ENCODE measurements at places on chromosomes 7 and 10. TPM values are rescaled to one million over a fixed set of nuclear protein-coding genes. Genes with fewer than 3 reads are reported as not detected.

DNA sequence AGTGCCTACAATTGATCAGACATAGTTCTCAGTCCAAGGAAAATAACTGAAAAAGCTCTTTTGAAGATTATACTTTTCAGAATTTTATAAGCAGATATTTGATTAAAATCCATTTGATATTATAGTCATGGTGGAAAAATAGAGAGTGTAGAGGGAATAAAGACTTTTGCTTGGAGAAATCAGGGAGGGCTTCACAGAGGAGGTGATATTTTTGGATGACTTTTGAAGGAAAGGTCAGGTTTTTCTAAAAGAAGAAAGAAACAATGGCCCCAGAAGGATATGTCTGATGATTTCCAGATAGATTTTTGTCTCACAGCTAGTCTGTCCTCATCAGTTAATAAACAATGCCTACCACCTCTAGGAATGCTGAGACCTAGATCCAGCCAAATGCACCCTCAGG is 806.3 kb upstream of the CELF2 start:
- H3K27me3 ChIP-seq = no peaks in the 10 kb centered on the region
- no peak overlapping the region for H3K4me3 ChIP-seq
- H3K36me3 ChIP-seq = no peaks in the 10 kb centered on the region
- peaks cover 6% of the 10 kb centered on the region for H3K4me1 ChIP-seq
- no peak overlapping the region for H3K27ac ChIP-seq

- peak; percentile 21 for DNase-seq
- no peaks in the 10 kb centered on the region for H3K27me3 ChIP-seq
- no peaks in the 10 kb centered on the region for H3K36me3 ChIP-seq
- H3K4me1 ChIP-seq = peaks cover 31% of the 10 kb centered on the region
- H3K4me3 ChIP-seq = no peak overlapping the region
- no peak overlapping the region for H3K27ac ChIP-seq
Observed at GRCh38 chr10:79342811-79343561, 4.3 kb upstream of the PPIF start.

DNA sequence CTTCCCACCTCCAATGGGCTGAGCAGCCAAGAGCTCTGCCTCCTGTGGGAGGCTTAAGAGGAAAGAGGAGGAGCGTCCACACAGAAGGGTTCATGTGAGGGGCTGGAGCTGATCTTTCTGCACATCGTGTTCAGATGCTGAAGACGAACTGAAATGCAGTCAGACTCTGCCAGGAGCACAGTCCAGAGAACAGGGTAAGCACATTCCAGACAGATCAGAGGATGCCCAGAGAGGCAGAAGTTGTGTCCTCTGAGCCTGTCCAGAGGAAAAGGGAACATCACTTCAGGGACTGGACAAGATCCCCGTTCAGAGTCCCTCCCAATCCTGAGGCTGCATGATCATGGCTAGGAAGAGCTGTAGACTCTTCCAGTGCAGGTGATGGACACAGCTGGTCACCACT is 72.9 kb downstream of the ITIH5 start:
- H3K4me3 ChIP-seq = no peak overlapping the region
- no peak for DNase-seq
- no peaks in the 10 kb centered on the region for H3K27me3 ChIP-seq
- no peaks in the 10 kb centered on the region for H3K4me1 ChIP-seq

DNA sequence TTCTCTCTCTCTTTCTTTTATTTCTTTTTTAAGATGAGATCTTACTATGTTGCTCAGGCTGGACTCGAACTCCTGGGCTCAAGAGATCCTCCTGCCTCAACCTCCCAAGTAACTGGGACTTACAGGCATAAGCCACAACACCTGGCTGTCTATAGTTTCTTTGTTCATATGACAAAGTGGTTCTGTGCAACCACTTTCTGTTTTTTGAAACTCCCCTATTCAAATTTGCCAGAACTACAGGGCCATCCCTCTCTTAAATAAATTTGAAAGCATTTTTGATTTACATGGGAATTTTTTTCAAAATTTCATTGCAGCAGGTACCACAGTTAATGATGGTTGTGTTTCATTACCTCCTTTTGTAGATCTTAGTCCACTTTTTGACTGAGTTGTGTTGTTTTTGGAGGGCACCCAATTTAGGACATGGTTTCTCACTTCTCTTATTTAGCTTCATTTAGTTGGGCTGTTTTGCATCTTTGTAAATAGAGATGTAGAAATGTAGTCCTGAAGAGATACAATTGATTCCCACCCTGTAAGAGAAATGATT is 119.2 kb downstream of the LRRC4 start:
- DNase-seq = no peak
- H3K4me1 ChIP-seq = peaks cover 13% of the 10 kb centered on the region
- H3K27me3 ChIP-seq = no peaks in the 10 kb centered on the region
- H3K4me3 ChIP-seq = no peak overlapping the region
- no peaks in the 10 kb centered on the region for H3K36me3 ChIP-seq

DNA sequence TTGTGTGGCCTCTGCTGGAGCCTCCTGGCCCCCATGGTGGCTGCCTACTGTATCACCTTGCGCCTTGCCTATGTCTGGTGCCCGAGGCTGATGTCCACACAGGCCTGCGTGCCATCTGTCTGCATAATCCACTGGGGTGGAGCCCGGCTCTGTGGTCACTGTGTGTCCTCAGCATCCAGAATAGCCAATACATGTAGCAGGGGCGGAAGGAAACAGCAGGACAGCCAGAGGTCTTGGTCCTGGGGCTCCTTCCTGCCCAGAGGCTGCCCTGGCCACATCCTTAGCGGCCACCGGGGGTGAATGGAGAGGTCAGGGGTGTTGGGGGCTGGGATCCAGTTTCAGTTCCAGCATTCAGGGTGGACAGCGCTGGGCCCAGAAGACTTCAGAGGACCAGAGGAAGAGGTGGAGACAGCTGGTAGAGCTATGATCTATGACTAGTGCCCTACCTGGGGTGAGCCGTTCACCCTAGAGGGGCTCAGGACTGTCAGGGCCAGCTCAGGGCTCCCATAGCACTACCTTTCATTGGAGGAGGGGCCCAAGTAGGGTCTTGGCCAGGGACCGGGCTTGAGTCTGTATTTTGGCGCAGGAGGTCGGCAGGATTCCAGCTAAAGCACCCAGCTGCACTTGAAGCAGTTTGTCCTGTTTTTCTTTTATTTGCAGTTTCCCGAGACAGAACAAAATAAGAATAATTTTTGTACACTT is 15.9 kb downstream of the YKT6 start:
- no peak overlapping the region for H3K27ac ChIP-seq
- H3K27me3 ChIP-seq = no peaks in the 10 kb centered on the region
- peaks cover 10% of the 10 kb centered on the region for H3K36me3 ChIP-seq
- no peak overlapping the region for H3K4me3 ChIP-seq
- no peak for DNase-seq
- peaks cover 16% of the 10 kb centered on the region for H3K4me1 ChIP-seq

- no peaks in the 10 kb centered on the region for H3K27me3 ChIP-seq
- H3K27ac ChIP-seq = no peak overlapping the region
- H3K4me3 ChIP-seq = no peak overlapping the region
- H3K36me3 ChIP-seq = no peaks in the 10 kb centered on the region
- H3K4me1 ChIP-seq = no peaks in the 10 kb centered on the region
Observed at GRCh38 chr10:58094985-58095718, 172.5 kb downstream of the IPMK start.

- H3K27ac ChIP-seq = no peak overlapping the region
- no peaks in the 10 kb centered on the region for H3K36me3 ChIP-seq
- H3K27me3 ChIP-seq = no peaks in the 10 kb centered on the region
- H3K4me3 ChIP-seq = no peak overlapping the region
Observed at GRCh38 chr7:112707655-112708054, 82.5 kb downstream of the TMEM168 start.

GRCh38 chr7:69467826-69468225 is 130.4 kb upstream of the AUTS2 start:
- DNase-seq = peak; percentile 2
- H3K36me3 ChIP-seq = no peaks in the 10 kb centered on the region
- H3K4me3 ChIP-seq = no peak overlapping the region
- H3K4me1 ChIP-seq = no peaks in the 10 kb centered on the region
- no peaks in the 10 kb centered on the region for H3K27me3 ChIP-seq

DNA sequence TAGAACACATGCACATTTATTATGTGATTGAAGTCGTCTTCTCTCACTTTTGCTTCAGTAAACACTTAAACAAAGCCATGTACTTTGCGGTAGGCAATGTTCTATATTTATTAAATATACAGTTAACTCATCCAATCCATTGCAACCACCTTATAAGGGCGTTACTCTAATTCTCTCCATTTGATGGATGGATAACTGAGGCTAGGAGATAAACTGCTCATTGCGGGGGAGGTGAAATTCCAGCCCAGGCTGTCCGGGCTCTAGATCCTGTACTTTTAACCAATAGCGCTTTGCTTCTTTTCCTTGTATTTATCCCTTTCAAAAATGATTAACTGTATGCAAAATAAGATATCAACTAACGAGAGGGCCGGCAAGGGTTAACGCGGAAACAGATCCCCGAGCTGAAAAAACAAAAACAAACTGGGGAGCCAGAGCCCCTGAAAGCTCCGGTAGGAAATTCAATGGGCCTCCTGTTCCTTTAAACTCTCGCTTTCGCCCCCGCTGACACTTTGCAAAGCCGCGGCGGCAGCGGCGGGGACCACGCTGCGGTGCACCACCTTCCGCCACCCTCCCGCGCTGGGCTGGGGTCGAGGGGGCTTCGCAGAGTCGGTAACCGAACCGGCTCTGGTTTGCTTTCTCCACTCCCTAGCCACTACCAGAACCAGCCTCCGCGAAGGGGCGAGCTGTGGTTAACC is 1.0 kb upstream of the PLXDC2 start:
- H3K27me3 ChIP-seq = no peaks in the 10 kb centered on the region
- no peaks in the 10 kb centered on the region for H3K36me3 ChIP-seq
- H3K27ac ChIP-seq = peak overlapping the region; percentile 35
- H3K4me1 ChIP-seq = peaks cover 4% of the 10 kb centered on the region
- H3K4me3 ChIP-seq = peak overlapping the region; percentile 83

GRCh38 chr10:103798511-103798910 is 56.9 kb downstream of the SH3PXD2A start:
- H3K27me3 ChIP-seq = no peaks in the 10 kb centered on the region
- peaks cover 37% of the 10 kb centered on the region for H3K4me1 ChIP-seq
- no peak overlapping the region for H3K4me3 ChIP-seq
- H3K27ac ChIP-seq = no peak overlapping the region

DNA sequence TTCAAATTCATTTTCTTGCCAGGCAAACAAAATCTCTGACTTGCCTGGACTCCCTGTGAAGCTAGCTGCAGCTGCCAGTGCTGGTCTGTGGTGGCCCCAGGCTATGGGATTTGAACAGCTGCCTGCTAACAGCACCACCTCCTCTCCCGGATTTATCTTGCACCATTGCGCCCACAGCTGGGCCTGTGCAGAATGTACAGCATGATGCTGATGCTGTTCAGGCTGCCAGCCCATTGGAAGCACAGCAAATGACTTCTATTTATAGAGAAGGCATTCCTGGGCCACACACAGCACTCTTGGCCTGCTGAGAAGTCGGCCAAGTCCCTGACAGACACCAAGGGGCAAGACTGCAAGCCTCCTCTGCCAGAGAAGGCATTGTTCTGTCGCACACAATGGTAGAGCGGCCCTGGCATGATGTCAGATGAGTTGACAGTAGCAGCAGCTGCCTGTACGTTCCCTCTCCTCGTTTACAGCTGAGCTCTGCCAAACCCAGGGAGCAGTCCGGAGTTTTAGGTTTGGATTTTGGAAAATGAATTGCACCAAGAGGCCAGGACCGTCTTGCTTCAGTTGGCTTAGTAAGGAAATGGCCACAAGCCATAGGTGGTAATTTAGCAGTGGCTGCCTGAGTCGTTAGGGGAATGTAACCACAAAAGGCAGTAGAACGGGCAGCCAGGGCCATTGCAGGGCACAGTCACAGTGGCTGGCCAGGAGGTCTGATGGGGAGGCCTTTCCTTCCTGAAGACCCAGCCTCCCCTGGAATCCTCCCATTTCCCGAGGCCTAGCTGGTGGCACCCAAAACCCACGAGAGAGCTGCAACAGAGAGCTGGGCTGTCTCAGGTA is 38.5 kb downstream of the MTURN start:
- H3K4me1 ChIP-seq = peaks cover 39% of the 10 kb centered on the region
- H3K27me3 ChIP-seq = peaks cover 6% of the 10 kb centered on the region
- H3K27ac ChIP-seq = peak overlapping the region; percentile 2

Gene FAM25C
- not detected for polyA plus RNA-seq

Gene MOGAT3
- polyA plus RNA-seq = not detected

Gene C10orf53
- not detected for polyA plus RNA-seq

Gene TMEM176B
- 41.8 TPM for polyA plus RNA-seq

Gene ZMIZ1
- polyA plus RNA-seq = 48.2 TPM

Measured in cardiac muscle cell (in vitro differentiated cells and primary cell).